ENCODE measurements at places on chromosomes 11 and 22. TPM values are rescaled to one million over a fixed set of nuclear protein-coding genes. Genes with fewer than 3 reads are reported as not detected.

GRCh38 chr22:46079093-46079860 lies 71.0 kb upstream of the PPARA start:
- no peak overlapping the region for H3K27ac ChIP-seq
- H3K36me3 ChIP-seq, result no peaks in the 10 kb centered on the region
- peaks cover 26% of the 10 kb centered on the region for H3K4me1 ChIP-seq
- no peaks in the 10 kb centered on the region for H3K27me3 ChIP-seq
- no peak overlapping the region for H3K4me3 ChIP-seq

The CACNA1I gene
- 27.9 TPM for total RNA-seq

DNA sequence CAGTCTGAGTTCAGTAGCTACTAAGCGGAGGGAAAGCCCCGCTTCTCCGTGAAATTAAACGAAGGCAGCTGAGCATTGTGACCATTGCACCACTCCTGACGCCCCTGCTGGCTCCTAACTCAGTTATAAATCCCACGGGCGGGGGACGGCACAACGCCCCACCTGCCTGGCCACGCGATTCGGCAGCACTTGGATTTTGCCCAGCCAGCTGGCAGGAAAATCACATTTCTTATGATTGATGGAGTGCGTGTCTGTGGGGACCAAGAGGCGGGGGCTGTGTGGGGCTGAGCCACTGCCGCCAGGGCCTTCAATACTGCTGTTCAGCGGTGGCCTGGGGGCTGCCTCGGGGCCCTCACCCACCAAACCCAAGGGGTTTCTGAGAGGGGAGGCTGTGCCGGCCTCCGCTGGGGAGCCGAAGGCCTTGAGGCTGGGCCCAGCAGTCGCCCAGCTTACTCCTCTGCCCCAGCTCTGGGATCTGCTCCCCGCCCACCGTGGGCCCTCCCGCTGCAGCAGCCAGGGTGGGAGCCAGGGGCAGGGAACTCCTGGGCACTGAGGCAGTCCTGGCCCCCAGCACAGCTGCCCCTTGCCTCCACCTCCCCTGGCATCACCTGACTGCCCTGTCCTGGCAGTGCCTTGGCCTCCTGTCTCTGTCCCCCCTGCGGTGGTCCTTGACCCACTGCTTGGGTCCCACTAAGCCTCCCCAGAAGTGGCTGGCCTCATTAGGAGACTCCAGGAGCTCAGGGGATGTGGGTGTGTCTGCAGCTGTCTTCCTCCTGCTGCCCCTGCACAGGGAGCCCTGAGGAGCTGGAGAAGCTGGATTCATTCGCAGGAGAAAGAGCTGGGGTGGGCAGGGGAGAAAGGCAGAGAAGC lies 30.7 kb downstream of the SHISAL1 start:
- H3K36me3 ChIP-seq, result no peaks in the 10 kb centered on the region
- no peak overlapping the region for H3K4me3 ChIP-seq
- peaks cover 6% of the 10 kb centered on the region for H3K4me1 ChIP-seq
- DNase-seq, result no peak

The ABTB2 gene
- total RNA-seq, result 0.81 TPM

The RTCB gene
- total RNA-seq, result 39.8 TPM

The APOL5 gene
- total RNA-seq, result not detected

DNA sequence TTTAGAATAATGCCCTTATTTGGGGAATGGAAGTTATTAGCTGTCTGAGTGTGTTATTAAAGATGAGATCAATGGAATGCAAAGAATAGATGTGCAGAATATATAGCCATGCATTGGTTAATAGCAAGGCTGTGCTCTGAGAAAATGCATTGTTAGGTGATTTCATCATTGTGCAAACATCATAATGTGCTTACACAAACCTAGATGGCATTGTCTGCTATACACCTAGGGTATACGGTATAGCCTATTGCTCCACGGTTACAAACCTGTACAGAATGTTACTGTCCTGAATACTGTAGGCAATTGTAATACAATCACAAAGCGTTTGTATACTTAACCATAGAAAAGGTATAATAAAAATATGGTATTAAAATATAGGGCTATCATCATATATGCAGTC lies 25.5 kb downstream of the SLC5A12 start:
- H3K27ac ChIP-seq, result no peak overlapping the region
- no peak overlapping the region for H3K4me3 ChIP-seq
- DNase-seq, result no peak

The EFCAB6 gene
- 0.16 TPM for total RNA-seq

DNA sequence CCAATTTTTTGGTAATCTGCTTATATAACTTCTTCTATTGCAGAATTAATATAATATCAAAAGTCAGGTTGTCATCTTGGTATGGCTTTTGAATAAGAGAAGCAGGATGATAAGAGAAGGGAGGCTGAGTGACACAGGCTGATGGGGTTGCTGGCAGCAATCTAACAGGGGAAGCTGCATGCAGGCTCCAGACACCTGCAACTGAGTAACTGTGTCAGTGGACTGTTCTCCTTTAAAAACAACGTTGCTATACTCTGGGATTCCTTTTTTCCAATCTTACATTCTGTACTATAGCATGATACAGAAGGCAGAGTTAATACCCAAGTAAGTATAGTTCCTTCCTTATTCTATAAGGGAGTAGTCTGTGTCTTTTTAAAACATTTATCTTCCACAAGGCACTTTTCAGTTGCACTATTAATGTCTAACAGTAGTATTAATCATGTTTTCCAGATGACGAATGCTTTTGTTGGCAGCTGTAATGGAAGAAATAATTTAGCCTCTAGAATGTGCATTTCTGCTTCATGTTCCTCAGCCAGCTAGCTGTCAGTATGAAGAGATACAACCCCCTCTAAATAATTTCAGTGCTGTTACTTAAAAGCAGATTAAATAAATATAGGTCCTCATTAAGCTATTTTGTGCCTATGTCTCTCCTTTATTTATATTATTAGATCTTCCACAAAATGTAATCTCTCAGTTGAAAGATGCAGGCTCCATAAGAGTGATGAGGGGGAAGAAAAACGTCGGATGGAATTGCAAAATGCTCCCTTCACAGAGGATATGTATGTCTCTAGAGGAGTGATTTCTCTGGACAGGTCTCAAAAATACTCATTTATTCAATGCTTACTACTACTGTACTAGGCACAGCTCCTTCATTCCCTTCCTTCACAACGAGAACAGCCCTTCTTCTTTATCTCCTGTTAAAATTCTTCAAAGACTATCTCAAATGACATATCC lies 50.8 kb downstream of the ATG16L2 start:
- peaks cover 18% of the 10 kb centered on the region for H3K4me1 ChIP-seq
- H3K27ac ChIP-seq, result peak overlapping the region; percentile 14
- no peak overlapping the region for H3K4me3 ChIP-seq
- peaks cover 6% of the 10 kb centered on the region for H3K36me3 ChIP-seq
- DNase-seq, result no peak

DNA sequence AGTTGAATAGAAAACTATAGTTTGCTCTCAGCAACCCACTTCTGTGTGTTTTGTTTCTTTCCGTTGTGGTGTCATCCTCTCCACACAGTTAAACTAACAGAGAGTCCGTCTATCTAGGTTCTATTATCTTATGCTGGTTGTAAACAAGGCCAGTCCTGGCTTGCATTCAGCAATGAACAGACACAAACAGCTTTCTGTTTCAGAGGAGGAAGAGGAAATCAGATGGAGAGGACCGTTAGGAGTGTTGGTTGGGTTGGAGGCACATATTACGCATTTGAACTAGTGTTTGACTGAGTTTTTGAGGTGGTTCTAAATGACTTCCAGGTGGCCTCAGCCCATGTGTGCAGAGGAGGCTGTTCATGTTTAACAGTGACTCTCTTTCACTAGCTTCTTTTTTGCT lies 129.5 kb upstream of the SORL1-AS1 start:
- no peaks in the 10 kb centered on the region for H3K27me3 ChIP-seq
- DNase-seq, result no peak
- H3K4me3 ChIP-seq, result peak overlapping the region; percentile 60
- H3K4me1 ChIP-seq, result peaks cover 36% of the 10 kb centered on the region
- peaks cover 21% of the 10 kb centered on the region for H3K36me3 ChIP-seq

GRCh38 chr11:81986556-81987161 lies 747.0 kb downstream of the FAM181B start:
- H3K27ac ChIP-seq, result no peak overlapping the region
- H3K27me3 ChIP-seq, result no peaks in the 10 kb centered on the region
- no peak for DNase-seq
- H3K4me3 ChIP-seq, result no peak overlapping the region
- no peaks in the 10 kb centered on the region for H3K4me1 ChIP-seq
- no peaks in the 10 kb centered on the region for H3K36me3 ChIP-seq

DNA sequence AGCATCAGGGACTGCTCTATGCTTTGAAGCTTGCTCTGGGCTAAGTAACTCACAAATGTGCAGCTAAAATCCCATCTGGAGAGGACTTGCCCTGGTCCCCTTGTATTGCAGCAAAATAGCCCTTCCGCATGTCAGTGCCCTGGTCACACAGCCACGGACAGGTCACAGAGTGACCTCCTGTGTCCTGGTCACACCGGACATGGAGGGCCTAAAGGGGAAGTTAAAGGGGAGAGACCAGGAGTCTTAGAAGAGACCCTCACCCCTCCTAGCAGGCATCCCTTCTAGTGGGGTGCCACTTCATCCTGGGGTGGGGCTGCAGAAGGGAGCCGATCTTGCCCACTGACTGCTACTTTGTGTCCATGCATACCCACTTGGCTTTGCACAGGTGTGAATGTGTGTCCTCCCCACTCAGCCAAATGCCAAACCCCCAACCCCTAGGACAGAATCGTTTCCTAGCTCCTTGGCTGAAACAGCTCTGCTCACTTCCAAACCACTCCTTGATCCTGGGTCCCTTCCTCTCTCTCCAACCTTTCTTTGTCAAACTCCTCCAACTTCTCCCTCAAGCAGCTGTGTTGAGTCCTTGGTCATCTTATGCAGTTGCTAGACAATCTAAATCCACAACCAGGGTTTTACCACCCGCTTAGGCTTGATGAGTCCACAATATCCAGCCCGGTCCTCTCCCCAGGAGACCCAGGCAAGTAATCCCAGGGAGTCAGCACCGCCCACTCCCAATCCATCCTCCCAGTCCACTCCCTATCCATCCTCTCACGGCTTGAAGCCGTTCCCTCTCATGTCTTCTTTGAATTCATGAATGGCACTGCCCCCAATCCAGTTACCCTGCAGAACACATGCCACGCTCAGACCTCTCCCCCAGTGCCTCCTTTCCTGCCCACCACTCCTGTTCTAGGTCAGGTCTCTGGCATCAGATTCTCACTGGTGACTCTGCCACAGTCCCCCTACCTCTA lies 3.3 kb upstream of the FXYD6 start:
- H3K4me1 ChIP-seq, result peaks cover 23% of the 10 kb centered on the region
- DNase-seq, result no peak
- H3K4me3 ChIP-seq, result no peak overlapping the region
- H3K27ac ChIP-seq, result no peak overlapping the region
- peaks cover 77% of the 10 kb centered on the region for H3K27me3 ChIP-seq
- H3K36me3 ChIP-seq, result peaks cover 4% of the 10 kb centered on the region

The PKDREJ gene
- total RNA-seq, result not detected

The SEZ6L gene
- 0.07 TPM for total RNA-seq

GRCh38 chr11:15370495-15371147 lies 255.9 kb downstream of the INSC start:
- H3K36me3 ChIP-seq, result no peaks in the 10 kb centered on the region
- no peak overlapping the region for H3K4me3 ChIP-seq
- H3K27ac ChIP-seq, result no peak overlapping the region
- no peaks in the 10 kb centered on the region for H3K4me1 ChIP-seq

The KRTAP5-9 gene
- total RNA-seq, result not detected

The MS4A6A gene
- 3.2 TPM for total RNA-seq

DNA sequence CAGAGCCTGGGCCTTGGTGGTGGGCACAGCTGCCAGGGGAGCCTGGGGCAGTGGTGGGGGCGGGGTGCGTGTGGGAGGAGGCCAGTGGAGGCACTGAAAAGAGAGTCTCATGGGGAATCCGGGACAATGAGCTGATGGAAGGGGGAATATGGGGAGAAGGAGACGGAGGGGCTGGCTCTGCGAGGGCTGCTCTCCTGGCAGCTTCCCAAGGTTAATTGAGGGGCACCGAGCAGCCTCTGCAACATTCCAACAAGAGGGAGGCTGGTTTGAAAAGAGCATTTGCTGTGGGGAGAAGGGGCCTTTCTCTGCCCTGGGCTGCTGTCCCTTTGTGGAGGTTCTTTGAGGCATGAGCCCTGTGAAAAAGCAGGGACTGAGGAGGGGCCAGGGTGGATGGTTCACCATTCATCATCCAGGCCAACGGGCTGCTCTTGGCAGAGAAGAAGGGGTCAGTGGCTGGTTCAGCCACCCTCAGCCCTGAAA lies 9.4 kb upstream of the IGSF9B start:
- H3K36me3 ChIP-seq, result peaks cover 5% of the 10 kb centered on the region
- H3K27me3 ChIP-seq, result peaks cover 69% of the 10 kb centered on the region
- H3K4me3 ChIP-seq, result peak overlapping the region; percentile 75
- DNase-seq, result no peak
- peaks cover 19% of the 10 kb centered on the region for H3K4me1 ChIP-seq
- H3K27ac ChIP-seq, result no peak overlapping the region

GRCh38 chr11:83816572-83817187 lies 530.5 kb upstream of the CCDC90B start:
- no peaks in the 10 kb centered on the region for H3K4me1 ChIP-seq
- no peak overlapping the region for H3K4me3 ChIP-seq
- no peak overlapping the region for H3K27ac ChIP-seq
- peaks cover 2% of the 10 kb centered on the region for H3K36me3 ChIP-seq

The FLRT1 gene
- not detected for total RNA-seq

DNA sequence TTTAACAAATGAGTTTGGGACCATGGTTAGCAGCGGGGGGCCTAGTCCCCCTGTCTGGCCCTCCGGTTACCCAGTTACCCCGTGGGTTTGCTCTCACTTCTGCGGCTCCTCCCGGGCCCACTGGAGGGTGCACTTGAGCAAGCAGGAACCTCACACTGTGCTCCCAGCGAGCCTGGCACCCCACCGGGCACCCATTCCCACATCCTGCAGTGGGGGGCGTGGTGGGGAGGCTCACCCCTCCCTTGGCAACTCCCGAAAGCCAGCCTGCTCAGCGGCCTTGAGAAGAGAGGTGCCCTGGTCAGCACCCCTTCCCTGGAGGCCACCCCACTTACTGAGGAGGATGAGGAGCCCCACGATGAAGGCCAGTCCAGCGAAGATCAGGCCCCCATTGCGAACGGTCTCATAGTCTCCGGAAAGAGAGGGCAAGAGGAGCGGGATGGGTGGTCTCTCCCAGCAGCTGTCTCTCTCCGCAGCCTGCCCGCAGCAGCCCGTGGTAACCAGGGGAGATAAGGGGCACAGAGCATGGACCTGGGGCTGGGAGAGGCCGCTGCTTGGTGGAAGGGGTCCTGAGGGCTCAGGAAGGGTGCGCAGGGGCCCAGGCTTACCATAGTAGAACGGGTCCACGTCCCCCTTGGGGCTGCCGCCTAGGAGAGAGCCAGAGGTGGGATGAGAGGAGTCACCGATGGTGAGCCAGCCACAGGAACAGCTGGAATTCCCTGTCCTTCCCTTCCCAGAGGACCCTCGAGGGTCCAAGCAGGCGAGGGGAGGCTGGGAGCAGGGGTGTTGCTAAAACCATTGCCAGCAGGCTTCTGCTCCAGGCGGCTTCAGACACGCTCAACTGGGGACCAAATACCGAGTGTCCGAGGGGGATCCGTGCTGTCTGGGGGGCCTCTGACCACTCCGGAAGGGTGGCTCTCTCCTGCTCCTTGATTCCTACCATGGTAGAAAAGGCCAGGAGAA lies 2.2 kb downstream of the FXYD2 start:
- H3K36me3 ChIP-seq, result no peaks in the 10 kb centered on the region
- no peak overlapping the region for H3K4me3 ChIP-seq
- H3K27ac ChIP-seq, result peak overlapping the region; percentile 88
- no peaks in the 10 kb centered on the region for H3K27me3 ChIP-seq
- peaks cover 32% of the 10 kb centered on the region for H3K4me1 ChIP-seq
- DNase-seq, result peak; percentile 34

Data from T-helper 17 cell (primary cell).